ENCODE measurements at places on chromosomes 2 and 18. TPM values are rescaled to one million over a fixed set of nuclear protein-coding genes. Genes with fewer than 3 reads are reported as not detected.

AGXT gene
- not detected for total RNA-seq

GPC1 gene
- 102 TPM for total RNA-seq

ALPI gene
- not detected for total RNA-seq

MZT2B gene
- total RNA-seq = 66.9 TPM

ABCB11 gene
- not detected for total RNA-seq

NDUFS1 gene
- 145 TPM for total RNA-seq

TBR1 gene
- total RNA-seq = under 0.01 TPM

ELOA2 gene
- total RNA-seq = not detected

FSIP2 gene
- not detected for total RNA-seq

AQP4 gene
- total RNA-seq = not detected

RESP18 gene
- total RNA-seq = not detected

LIMS3 gene
- 3.6 TPM for total RNA-seq

COL4A3 gene
- under 0.01 TPM for total RNA-seq

TGFA gene
- total RNA-seq = 0.28 TPM

EPB41L3 gene
- 3.6 TPM for total RNA-seq

SAG gene
- not detected for total RNA-seq

ADAM23 gene
- 49.3 TPM for total RNA-seq

CRYGB gene
- not detected for total RNA-seq

TCF23 gene
- not detected for total RNA-seq

PDE11A gene
- 0.30 TPM for total RNA-seq

ALPP gene
- total RNA-seq = not detected

C2orf92 gene
- 3.1 TPM for total RNA-seq

LIMS2 gene
- total RNA-seq = 2.6 TPM

IL1R2 gene
- total RNA-seq = not detected

HMSD gene
- 0.30 TPM for total RNA-seq

ANKRD29 gene
- total RNA-seq = 0.59 TPM
